ENCODE measurements at places on chromosomes 4 and X. TPM values are rescaled to one million over a fixed set of nuclear protein-coding genes. Genes with fewer than 3 reads are reported as not detected.
A peak's percentile ranks its signal among the peaks of the same experiment; 100 is the strongest.

GRCh38 chr4:130393231-130393630, 1297.3 kb downstream of the C4orf33 start:
- no peaks in the 10 kb centered on the region for H3K36me3 ChIP-seq
- H3K4me1 ChIP-seq: no peaks in the 10 kb centered on the region
- no peaks in the 10 kb centered on the region for H3K27me3 ChIP-seq
- no peak overlapping the region for H3K4me3 ChIP-seq

DNA sequence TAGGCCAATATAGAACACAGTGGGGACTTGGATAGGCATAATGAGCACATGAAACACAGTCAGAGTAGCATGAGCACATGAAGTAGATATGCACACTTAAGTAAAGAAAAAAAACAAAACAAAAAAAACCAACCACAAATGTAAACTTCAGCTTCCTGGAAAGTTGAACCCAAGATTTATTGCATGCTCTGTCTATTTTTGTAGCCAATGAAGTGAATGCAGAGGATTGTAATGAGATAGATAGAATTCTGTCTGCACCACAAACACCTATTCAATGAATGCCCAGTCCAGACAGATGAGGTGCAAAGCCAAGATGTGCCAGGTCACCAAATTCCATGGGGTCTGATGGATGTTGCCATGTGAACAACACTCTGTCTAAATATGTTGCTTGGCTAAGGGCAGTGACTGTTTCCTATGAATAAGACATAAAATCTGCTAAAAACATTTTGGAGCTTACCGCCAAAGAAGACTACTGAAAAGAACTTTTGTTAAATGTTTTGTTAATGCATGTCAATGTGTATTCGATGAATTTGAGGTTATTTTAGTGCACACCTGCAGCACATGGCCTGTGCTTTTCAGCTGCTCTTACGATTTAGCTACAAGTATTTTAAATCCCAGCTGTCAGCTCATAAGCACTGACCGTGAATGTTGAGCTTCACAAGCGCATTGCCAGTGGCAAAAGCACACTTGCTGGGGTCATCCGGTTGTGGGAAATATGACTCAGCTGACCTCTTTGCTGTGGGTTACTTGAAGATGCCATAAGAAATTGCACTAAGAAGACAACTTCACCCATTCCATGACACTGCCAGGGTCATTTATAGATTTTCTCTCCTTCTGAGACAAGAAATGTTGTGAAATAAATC, 374.8 kb upstream of the GNPDA2 start:
- no peaks in the 10 kb centered on the region for H3K27me3 ChIP-seq
- no peaks in the 10 kb centered on the region for H3K4me1 ChIP-seq
- no peak for DNase-seq
- H3K4me3 ChIP-seq: no peak overlapping the region
- no peak overlapping the region for H3K27ac ChIP-seq

DNA sequence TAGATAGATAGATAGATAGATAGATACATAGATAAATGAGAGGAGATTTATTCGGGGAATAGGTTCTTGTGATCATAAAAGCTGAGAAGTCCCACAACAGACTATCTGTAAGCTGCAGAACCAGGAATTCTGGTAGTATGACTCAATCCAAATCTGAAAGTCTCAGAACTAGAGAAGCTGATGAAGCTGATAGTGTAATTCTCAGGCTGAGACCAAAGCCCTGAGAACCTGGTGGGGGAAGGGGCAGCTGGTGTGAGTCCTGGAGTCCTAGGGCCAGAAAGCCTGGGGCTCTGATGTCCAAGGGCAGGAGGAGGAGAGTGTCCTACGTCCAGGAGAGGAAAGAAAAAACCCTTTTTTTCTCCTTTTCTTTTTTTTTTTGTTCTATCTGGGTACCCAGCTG, 8.0 kb upstream of the BANK1 start:
- H3K4me1 ChIP-seq: no peaks in the 10 kb centered on the region
- no peak overlapping the region for H3K27ac ChIP-seq
- DNase-seq: no peak
- H3K27me3 ChIP-seq: no peaks in the 10 kb centered on the region
- no peaks in the 10 kb centered on the region for H3K36me3 ChIP-seq

- no peaks in the 10 kb centered on the region for H3K36me3 ChIP-seq
- no peak overlapping the region for H3K27ac ChIP-seq
- no peaks in the 10 kb centered on the region for H3K27me3 ChIP-seq
- no peaks in the 10 kb centered on the region for H3K4me1 ChIP-seq
- no peak for DNase-seq
These were observed 82.5 kb downstream of the RBM47 start for GRCh38 chr4:40546969-40547788.

DNA sequence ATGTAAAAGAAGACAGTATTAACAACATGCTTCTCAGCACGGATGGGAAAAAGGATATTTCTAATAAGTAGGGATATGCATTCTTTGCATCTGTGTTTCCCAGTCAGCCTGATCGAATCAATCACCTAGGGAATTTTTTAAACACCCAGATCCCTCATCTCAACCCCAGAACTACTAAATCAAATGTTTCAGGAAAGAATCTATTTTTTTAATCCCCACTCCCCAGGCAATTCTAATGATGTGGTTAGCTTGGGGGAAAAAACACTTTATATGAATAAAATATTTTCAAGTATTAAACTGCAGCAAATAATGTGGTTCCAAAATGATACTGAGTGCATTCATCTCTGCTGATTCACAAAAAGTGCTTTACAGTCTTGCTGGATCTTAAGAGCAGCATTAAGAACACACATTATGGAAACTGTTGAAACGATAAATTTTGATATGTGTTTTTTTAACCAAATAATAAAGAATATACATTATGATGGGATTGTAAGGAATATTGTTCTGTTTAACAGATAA, 68.7 kb upstream of the GUCY1A1 start:
- H3K4me1 ChIP-seq: no peaks in the 10 kb centered on the region
- no peak overlapping the region for H3K4me3 ChIP-seq
- no peaks in the 10 kb centered on the region for H3K27me3 ChIP-seq
- no peak for DNase-seq

DNA sequence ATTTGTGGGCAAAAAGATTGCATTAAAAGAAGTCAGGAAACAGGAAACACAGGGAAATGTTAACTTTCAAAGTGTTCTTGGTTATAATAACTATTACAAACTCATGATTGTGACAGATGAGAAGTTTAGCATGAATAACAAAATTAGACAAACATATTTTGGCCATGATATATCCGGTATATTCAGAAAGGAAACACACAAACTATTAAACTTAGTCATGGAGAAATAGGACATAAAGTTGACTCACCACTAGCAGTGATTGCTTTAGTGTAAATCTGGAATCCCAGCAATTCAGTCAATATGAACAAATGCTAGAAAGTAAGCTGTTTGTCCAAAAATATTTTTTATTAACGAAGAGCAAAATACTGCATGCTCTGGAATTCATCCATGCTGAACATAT, 1299.9 kb downstream of the C4orf33 start:
- H3K4me1 ChIP-seq: no peaks in the 10 kb centered on the region
- no peak overlapping the region for H3K4me3 ChIP-seq
- H3K27ac ChIP-seq: no peak overlapping the region

DNA sequence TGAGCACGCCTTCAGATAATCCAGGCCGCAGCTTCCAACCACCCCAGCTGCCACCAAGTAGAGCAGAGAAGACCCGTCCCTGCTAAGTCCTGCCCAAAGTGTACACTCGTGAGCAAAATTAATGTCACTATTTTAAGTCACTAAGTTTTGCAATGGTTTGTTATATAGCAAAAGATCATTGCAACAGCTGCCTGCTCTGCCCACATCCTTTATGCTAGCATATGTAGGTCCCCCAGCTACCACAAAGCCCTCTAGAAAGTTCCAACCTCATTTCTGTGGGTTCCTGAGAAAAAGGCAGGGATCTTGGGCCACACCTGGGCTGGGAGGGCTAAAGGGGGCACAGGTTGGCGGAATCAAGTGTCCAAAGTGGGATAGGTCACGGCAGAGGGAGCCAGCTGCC, 346.9 kb downstream of the BCOR start:
- DNase-seq: no peak
- H3K4me3 ChIP-seq: no peak overlapping the region
- no peaks in the 10 kb centered on the region for H3K27me3 ChIP-seq
- no peak overlapping the region for H3K27ac ChIP-seq
- no peaks in the 10 kb centered on the region for H3K36me3 ChIP-seq

GRCh38 chr4:94504545-94504944, 52.8 kb downstream of the PDLIM5 start:
- H3K27ac ChIP-seq: no peak overlapping the region
- H3K27me3 ChIP-seq: no peaks in the 10 kb centered on the region
- no peaks in the 10 kb centered on the region for H3K36me3 ChIP-seq
- H3K4me3 ChIP-seq: no peak overlapping the region
- DNase-seq: no peak

DNA sequence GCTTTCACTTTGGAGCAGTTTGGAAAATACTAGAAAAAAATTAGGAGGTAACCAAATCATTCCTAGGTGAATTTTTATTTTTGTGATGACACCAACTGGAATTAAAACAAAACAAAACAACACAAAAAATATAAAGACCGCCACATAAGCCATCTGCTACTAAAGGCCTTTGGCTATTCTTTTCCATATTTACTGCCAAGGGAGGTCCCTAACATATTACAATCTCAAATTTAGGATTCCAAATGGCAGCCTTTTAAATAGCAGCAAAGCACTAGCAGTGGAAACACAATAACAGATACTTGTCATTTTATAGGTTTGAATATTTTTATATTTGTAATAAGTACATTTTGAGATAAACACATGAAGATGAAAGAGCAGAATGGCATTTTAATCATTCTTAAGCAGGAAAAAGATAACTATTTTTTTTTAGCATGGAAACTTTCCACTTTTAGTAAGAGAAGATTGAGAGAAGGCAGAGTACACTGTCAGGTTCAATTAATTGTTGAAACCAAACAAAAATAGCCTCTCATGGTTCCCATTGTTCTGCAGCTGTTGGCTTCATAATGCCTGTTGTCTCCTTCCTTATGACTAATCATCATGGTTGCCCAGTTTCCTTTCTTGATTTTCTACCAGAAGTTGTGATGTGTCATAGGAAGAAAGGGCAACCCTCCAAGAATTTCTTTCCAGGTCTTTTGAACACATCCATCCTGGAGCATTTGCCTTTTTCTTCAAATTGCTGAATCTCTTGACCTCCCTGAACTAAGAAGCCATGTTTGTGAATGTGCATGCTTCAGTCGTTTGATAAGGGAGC, 219.0 kb upstream of the EMCN start:
- H3K27ac ChIP-seq: peak overlapping the region; percentile 28
- H3K4me1 ChIP-seq: no peaks in the 10 kb centered on the region
- no peaks in the 10 kb centered on the region for H3K27me3 ChIP-seq
- H3K36me3 ChIP-seq: no peaks in the 10 kb centered on the region
- no peak overlapping the region for H3K4me3 ChIP-seq

DNA sequence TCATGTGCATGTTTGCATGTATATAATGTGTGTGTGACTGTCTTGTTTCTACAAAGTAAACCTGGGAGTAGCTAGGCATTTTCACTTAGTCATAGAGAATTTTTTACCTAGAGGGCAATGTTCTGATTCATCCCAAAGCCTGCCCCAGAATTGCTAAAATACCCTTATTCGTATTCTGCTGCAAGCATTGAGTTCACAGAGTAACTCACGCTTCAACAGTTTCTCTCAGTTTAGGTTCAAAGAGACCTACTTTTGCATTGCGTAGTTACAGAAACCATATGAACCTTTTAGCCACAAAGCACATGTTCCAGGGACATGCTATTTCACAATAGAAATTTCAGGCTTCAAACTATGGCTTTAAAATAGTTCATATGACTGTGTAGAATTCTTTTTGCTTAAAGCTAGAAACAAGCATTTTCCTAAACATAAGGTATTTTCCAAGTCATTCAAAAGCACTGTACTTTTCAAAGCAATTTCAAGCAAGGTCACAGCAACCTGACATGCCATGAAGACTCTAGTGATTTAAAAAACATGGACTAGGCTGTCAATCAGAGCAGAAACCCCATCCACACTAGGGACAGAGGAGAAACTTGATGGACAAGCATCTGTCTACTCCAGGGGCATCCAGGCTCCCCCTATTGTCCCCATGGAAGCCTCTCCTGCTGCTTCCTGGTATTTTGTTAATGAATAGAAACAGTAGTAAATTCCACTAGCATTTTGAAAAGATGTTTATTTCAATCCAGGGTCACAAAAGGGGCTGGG, 81.5 kb upstream of the MAPK10 start:
- DNase-seq: no peak
- no peak overlapping the region for H3K4me3 ChIP-seq
- no peaks in the 10 kb centered on the region for H3K4me1 ChIP-seq
- H3K36me3 ChIP-seq: no peaks in the 10 kb centered on the region

GRCh38 chr4:82809619-82810018, 11.0 kb upstream of the SCD5 start:
- H3K4me1 ChIP-seq: no peaks in the 10 kb centered on the region
- H3K27ac ChIP-seq: no peak overlapping the region
- H3K27me3 ChIP-seq: no peaks in the 10 kb centered on the region
- H3K36me3 ChIP-seq: no peaks in the 10 kb centered on the region
- no peak overlapping the region for H3K4me3 ChIP-seq

CCSER1 gene
- 12.6 TPM for total RNA-seq

FAM9C gene
- not detected for total RNA-seq

XK gene
- 5.8 TPM for total RNA-seq

CYBB gene
- total RNA-seq: 6.7 TPM

EMCN gene
- 42.7 TPM for total RNA-seq

MXRA5 gene
- 0.67 TPM for total RNA-seq

TLR2 gene
- 18.2 TPM for total RNA-seq

GPR101 gene
- not detected for total RNA-seq

SYTL4 gene
- total RNA-seq: 2.7 TPM

SSX2B gene
- total RNA-seq: not detected

SPANXN3 gene
- total RNA-seq: not detected

NPY2R gene
- not detected for total RNA-seq
